ENCODE measurements at places on chromosomes 5 and 9.

DNA sequence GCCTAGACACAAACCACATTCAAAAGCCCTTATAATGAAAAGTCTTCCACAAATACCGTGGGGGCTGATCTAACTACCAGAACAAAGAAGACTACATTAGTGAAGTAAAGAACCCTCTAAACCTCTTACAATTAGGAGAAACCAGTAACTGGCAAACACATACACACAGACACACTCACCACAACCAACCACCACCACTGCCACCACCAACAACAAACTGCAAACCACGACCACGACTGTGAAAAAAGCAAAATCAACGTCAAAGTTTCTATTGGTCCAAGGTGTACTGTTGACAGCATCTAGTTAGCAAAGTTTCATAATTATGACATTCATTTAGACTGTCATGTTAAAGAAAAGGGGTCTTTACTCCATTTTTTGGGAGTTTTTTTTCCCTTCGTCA is 2.7 kb downstream of the CDO1 start:
- DNase-seq = no peak

GRCh38 chr5:95020345-95020744 is 264.5 kb downstream of the MCTP1 start:
- no peak for DNase-seq

- DNase-seq = no peak
These were observed 61.3 kb downstream of the GDA start for GRCh38 chr9:72210522-72210921.

GRCh38 chr5:135355169-135355568 is 43.9 kb downstream of the MACROH2A1 start:
- no peak for DNase-seq

GRCh38 chr9:99173570-99174504 is 47.9 kb downstream of the ALG2 start:
- peak; percentile 76 for DNase-seq

- DNase-seq = no peak
These were observed 37.9 kb downstream of the STOM start for GRCh38 chr9:121331992-121332685.

GRCh38 chr5:1168796-1169195 is 32.6 kb upstream of the SLC6A19 start:
- DNase-seq = no peak

DNA sequence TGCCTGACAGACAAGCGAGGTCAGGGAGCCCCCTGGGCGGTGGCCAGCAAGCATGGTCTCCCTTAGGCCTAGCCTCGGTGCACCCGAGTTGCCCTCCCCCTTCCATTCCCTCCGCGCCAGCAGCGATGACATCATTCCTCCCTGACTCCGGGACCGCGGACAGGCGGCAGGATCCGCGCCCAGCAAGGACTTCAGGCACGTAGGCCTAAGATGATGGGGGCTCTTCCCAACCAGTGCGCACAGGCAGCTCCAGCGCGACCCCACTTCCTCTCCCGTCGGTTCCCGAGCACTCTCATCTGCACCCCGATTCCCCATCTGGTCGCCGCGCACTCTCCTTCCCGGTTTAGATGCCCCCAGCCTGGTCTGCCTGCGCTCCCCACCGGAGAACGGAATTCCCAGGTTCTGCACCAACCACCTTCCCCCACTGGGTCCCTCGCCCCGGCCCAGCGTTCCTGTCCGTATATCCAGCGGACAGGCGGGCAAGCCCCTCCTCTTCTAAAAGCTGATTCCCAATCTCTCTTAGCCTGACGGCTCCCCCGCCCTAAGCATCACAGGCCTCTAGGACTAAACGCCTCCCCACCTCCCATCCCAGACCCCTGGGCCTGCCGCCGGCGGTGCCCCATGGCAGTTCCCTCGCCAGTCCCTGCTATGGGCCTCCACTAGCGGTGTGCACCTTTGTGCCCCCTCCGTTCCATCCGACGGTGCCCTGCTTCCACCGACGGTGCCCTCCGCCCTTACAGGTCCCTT is 931 bp downstream of the FAM219A start:
- DNase-seq = peak; percentile 76

GRCh38 chr9:130028493-130029222 is 14.3 kb downstream of the FNBP1 start:
- DNase-seq = no peak

DNA sequence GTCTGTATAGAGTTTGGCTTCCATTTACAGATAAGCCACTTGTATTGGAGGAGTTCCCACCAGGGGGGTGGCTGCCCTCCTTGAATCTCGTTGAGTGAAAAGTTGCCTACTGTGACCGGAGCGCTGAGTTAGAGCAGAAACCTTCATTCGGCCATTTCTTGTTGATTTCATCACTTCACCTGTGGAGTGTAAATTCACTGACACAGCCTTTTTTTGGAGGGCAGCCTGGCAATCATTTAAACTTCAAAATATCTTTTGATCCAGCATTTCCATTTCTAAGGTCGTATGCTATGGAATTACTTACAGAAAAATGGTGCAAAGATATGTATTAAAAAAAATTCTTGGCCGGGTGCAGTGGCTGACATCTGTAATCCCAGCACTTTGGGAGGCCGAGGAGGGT is 40.8 kb downstream of the PRRC2B start:
- no peak for DNase-seq

GRCh38 chr9:122337556-122337929 is 33.3 kb upstream of the PTGS1 start:
- no peak for DNase-seq

DNA sequence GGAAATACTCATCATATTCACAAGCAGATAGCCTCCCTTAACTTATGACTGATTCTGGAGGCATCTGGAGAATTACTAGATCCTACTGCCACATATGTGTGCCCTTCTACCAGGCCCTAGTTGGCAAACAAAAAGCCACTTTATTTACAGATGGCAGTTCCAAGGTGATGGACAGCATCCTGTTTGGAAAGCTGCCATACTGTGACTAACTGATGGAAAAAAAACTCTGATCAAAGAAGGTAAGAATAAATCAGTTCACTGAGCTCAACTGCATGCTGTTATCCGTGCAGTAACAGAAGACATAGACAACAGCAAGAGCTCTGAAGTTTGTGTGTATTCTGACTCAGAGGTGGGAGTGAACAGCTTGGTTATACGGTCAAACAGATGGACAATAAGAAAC is 279.8 kb upstream of the POU5F2 start:
- DNase-seq = no peak

DNA sequence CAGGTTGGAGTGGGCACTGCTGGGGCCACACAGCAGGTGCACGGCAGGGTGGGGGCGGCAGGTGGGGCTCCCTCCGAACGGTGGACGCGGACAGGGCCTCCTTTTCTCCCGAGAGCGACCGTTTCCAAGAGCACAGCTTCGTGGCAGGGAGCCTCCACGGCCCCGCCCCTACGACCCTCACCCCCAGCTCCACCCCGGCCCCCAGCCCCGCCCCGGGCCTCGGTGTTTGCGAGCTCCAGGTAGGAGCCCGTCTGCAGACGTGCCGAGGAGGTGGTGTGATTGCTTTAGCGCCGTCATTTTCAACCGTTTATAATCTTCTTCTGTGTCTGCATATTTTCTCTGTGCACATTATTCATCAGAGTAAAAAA is 8.8 kb downstream of the GRIN1 start:
- DNase-seq = no peak

GRCh38 chr5:15463231-15463980 is 36.6 kb upstream of the FBXL7 start:
- DNase-seq = no peak

GRCh38 chr9:15843316-15843715 is 290.5 kb downstream of the CCDC171 start:
- no peak for DNase-seq

GRCh38 chr5:78811121-78811817 is 162.7 kb upstream of the LHFPL2 start:
- no peak for DNase-seq

GRCh38 chr5:115559524-115559923 is 14.9 kb upstream of the FEM1C start:
- DNase-seq = no peak

DNA sequence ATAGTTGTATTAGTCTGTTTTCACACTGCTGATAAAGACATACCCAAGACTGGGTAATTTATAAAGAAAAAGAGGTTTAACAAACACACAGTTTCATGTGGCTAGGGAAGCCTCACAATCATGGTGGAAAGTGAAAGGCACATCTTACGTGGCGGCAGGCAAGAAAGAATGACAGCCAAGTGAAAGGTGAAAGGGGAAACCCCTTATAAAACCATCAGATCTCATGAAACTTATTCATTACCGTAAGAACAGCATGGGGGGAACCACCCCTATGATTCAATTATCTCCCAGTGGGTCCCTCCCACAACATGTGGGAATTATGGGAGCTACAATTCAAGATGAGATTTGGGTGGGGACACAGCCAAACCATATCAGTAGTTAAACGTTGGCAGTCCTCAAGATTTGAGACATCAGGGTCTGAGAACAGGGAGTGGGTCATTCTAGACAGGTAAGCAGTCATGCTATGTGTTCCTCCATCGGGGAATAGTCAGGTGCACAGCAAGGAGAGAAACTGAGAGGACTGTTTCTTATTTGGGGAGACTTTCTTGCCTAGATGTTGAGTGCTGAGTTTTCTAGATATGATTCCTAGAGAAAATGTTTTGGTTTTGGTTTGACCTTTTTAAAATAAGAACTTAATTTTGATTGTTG is 45.8 kb upstream of the ENTREP1 start:
- DNase-seq = no peak

GRCh38 chr5:71454913-71455312 is 538 bp upstream of the BDP1 start:
- peak; percentile 13 for DNase-seq

DNA sequence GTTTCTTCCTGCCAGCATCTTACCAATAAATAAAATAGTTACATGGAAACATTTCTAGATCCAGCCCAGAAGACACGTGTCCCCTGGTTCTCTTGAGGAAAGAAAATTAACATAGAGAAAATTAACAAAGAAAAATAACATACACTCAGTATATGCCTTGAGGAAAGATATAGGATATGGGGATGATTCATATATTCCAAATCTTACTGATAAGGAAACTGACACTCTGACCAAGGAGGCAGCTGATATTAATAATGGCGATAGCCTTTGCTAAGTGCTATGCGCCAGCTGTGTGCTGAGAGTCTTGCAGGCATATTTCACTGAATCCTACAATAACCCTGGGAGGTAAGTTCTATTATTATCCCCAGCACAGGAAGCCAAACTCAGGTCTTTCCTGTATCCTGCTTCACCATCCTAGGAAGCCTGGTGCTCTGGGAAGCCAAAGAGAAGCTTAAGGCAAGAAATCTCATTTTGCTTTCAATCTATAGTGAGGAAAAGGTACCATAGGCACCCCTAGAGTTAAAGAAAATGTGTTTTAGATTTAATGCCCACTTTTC is 302.7 kb upstream of the NREP start:
- no peak for DNase-seq

DNA sequence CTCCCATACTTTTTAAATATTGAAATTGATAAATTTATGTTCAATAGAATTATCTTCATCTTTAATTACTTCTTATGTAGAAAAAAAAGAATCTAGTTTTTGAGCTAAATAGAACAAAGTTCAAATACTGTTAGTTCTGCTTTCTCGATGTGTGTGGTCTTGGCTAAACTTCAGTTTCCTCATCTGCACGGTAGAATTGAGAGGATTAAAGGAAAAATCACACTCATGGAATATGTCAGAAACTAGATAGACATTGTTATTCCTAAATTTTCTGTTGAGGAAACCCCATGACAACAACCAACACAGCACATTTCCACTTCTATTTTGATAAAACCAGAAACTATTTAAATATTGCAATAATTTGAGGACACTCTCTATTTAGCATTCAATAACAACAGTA is 100.3 kb downstream of the MUSK start:
- no peak for DNase-seq

GRCh38 chr9:71544464-71544863 is 223.8 kb downstream of the CEMIP2 start:
- DNase-seq = no peak

- no peak for DNase-seq
These were observed 637.2 kb upstream of the ITGA1 start for GRCh38 chr5:52150501-52150900.

DNA sequence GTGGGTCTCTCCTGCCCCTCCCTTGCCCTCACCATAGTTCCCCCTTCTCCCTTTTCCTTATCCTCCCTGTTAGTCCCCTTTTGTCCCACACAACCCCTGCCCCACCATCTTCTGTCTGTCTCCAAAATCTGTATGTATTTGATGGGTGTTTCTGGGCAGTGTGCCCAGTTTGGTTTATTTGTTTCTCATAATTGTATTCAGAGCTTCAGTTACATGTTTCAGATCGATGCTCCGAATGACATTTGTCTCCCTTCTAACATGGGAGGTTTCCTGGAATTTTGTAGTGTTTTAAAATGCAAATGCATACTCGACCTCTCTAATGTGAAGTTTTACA is 22.2 kb downstream of the FBXL7 start:
- DNase-seq = no peak

GRCh38 chr5:19886123-19886917 is 101.7 kb downstream of the CDH18 start:
- DNase-seq = no peak

DNA sequence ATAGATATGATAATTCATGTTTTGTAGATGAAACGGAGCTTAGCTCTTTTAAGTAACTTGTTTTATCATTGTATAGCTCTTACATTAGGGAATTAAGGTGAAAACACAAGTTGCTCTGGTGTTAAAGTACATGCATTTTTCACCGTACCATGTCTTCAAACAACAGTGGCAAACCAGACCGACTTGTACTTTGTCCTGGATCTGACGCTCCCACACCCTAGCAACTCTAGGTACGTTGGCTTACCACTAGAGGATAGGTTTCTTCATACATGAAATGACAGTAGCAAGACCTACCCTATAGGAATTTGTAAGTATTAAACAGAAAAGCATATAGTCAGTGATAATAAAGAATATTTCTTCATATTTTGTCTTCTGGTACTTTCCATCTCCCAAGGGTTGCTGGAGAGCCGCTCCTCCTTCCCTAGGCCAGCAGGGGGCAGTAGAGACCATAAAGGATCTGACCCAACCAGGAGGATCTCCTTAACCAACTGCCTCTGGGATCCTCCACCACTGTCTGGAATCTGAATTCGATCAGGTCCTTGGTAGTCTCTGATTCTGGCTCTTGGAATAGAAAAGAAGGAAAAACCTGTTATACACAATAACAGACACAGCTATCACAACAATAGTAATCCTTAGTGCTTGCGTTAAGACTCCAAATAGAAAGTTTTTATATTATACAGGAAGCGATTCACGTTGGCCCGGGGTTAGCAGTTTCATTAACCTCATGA is 136.7 kb downstream of the CAVIN4 start:
- DNase-seq = peak; percentile 79

DNA sequence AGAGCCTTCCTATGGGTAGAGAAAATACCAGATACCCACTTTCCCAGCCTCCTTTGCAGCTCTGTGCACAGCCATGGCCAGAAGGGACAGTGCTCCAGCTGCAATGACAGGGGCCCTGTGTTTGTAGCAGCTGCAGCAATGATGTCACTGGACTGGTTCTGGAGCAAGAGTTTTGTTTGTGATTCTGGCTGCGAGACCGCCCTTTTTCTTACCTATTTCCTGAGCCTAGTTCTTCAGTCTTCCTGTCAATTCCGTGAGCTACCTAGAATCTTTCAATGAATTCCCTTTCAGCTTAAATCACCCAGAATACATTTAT is 10.0 kb upstream of the BOD1 start:
- DNase-seq = peak; percentile 86
